ENCODE measurements at places on chromosomes 4 and X.
A peak's percentile ranks its signal among the peaks of the same experiment; 100 is the strongest.

DNA sequence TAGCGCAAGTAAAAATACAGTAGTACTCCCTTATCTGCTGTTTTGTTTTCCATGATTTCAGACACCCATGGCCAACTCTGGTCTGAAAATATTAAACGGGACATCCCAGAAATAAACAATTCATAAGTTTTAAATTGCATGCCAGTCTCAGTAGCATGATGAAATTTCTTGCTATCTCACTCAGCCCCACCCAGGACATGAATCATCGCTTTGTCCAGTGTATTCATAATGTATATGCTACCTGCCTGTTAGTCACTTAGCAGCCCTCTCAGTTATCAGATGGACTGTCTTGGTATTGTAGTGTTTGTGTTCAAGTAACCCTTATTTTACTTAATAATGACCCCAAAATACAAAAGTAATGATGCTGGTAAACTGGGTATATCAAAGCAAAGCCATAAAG is 158.2 kb upstream of the DDIT4L start:
- H3K36me3 ChIP-seq: no peaks in the 10 kb centered on the region
- no peak overlapping the region for H3K4me3 ChIP-seq
- H3K27me3 ChIP-seq: no peaks in the 10 kb centered on the region

DNA sequence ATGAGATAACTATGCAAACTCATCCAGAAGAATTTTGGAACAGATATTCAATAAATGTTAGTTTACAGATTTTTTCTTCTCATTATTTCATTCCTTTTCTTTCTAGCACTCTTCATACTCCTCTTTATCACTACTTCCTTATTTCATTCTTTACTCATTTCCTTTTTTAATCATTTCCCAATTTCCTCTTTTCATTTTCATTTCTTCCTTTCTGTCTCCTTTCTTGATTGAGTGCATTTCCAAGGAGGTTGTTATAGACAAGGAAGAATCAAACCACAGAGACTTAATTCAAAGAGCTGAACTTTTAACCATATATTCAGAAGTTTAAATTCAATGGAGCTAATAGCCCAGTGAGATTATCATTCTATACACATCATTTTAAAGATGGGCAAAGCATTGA is 600.7 kb downstream of the ARAP2 start:
- H3K4me1 ChIP-seq: no peaks in the 10 kb centered on the region
- no peak overlapping the region for H3K27ac ChIP-seq
- H3K27me3 ChIP-seq: no peaks in the 10 kb centered on the region
- no peak for DNase-seq

DNA sequence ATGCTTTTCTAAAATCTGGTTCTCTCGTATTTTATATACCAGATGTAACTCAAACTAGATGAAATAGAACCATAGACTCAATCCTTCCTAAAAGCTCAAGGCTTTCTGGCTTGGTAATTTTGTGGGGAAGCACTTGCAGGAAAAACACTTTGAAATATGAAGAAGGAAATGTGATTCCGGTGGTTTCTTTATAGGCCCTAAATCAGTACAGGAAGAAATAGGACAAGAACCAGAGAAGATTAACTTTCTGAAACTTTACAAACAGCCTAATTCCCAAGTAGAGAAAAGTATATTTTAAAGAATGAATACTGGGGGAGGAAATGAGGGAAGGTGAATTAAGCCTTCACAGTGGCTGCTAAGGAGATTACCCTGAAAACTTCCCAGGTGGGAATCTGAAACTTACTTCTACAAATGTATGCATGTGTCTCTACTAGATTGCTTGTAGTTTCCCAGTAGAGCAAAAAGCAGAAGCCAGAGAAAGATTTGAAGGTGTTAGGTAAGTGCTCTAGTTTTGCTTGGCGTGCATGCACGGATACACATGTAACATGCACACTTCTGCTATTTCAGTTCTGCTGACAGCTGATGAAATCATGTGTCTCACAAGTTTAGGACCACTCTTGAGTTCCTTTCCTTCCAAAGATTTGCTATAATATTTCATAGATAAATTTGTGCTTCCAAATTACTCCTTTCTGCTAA is 92.1 kb downstream of the AFF1 start:
- no peaks in the 10 kb centered on the region for H3K36me3 ChIP-seq
- peaks cover 51% of the 10 kb centered on the region for H3K4me1 ChIP-seq
- no peak overlapping the region for H3K27ac ChIP-seq
- DNase-seq: no peak
- no peak overlapping the region for H3K4me3 ChIP-seq

GRCh38 chr4:74433043-74433442 is 11.9 kb upstream of the AREG start:
- no peak overlapping the region for H3K4me3 ChIP-seq
- no peaks in the 10 kb centered on the region for H3K4me1 ChIP-seq
- H3K27me3 ChIP-seq: no peaks in the 10 kb centered on the region
- no peak for DNase-seq
- no peak overlapping the region for H3K27ac ChIP-seq

GRCh38 chr4:10002278-10002677 is 19.0 kb downstream of the SLC2A9 start:
- H3K4me3 ChIP-seq: no peak overlapping the region
- H3K27me3 ChIP-seq: no peaks in the 10 kb centered on the region
- no peak for DNase-seq
- H3K27ac ChIP-seq: peak overlapping the region; percentile 71
- peaks cover 15% of the 10 kb centered on the region for H3K4me1 ChIP-seq

DNA sequence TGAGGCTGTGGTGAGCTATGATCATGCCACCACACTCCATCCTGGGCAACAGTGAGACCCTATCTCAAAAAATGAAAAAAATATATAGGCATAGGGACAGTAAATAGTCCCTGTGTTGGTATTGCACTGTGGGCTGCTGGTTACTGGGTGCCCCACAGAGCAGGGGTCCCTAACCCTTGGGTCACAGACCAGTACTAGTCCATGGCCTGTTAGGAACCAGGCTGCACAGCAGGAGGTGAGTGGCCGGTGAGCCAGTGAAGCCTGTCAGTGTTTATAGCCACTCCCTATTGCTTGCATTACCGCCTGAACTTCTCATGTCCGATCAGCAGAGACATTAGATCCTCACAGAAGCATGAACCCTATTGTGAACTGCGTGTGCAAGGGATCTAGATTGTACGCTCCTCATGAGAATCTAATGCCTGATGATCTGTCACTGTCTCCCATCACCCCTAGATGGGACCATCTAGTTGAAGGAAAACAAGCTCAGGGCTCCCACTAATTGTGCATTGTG is 106.5 kb downstream of the TNIP2 start:
- no peak overlapping the region for H3K27ac ChIP-seq
- no peak overlapping the region for H3K4me3 ChIP-seq

- no peak for DNase-seq
- H3K27ac ChIP-seq: no peak overlapping the region
- peaks cover 5% of the 10 kb centered on the region for H3K36me3 ChIP-seq
- H3K27me3 ChIP-seq: no peaks in the 10 kb centered on the region
- H3K4me1 ChIP-seq: peaks cover 7% of the 10 kb centered on the region
Observed at GRCh38 chr4:182604161-182604622, 313.0 kb downstream of the DCTD start.

DNA sequence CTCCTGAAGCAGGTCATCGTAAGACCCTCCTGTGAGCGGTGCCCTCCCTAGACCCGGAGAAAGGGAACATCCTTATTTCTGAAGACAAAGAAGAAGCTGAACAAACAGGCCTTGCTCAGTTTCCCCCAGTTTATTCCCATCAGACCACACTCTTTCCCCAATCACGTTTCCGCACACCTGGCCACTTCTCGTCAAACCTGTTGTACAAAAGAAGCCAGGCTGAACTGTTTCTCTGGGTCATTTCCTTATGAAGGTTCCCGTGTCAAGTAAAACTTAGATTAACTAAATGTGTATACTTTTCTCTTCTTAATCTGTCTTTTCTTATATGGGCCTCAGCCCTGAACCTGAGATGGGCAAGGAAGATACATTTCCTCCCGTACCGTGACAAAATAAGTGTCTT is 111.6 kb upstream of the ENPP6 start:
- peaks cover 24% of the 10 kb centered on the region for H3K4me1 ChIP-seq
- DNase-seq: no peak
- H3K4me3 ChIP-seq: no peak overlapping the region
- H3K27ac ChIP-seq: peak overlapping the region; percentile 10
- H3K27me3 ChIP-seq: no peaks in the 10 kb centered on the region

DNA sequence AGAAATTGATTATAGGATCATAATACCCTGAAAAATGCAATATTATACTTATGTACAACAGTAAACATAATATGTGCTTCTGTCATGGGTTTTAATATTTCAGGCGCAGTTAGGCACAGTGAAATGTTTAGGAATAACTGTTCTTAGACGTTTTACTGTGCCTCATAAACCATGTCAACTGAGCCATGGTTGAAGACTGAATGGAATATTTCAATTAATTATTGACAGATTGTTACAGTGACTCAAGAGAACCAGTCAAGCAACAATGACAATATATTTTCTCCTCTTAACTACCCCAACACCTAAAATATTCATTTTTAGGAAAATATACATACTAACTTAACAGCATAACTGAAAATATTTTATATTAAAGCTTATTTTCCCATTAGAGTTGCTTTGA is 852.7 kb upstream of the FRG1 start:
- DNase-seq: no peak
- H3K36me3 ChIP-seq: no peaks in the 10 kb centered on the region
- no peaks in the 10 kb centered on the region for H3K27me3 ChIP-seq
- H3K4me1 ChIP-seq: peaks cover 16% of the 10 kb centered on the region
- H3K27ac ChIP-seq: no peak overlapping the region

DNA sequence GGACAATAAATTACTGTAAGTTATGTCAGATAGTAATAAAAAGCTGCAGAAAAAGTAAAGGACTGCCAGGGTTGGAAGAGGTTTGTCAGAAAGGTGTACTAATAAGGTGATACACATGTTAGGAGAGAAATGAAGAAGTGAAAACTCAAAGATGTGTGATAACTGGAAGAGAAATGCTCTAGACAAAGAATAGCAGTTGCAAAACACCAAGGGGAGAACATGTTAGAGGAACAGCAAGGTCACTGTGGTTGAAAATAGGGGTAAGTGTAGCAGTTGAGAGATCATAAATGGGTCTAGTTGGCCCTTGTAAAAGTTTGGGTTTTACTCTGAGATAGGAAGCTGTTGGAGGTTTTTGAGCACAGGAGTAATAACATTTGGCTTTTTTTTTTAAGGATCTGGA is 46.9 kb downstream of the HSPA4L start:
- H3K27ac ChIP-seq: no peak overlapping the region
- H3K4me1 ChIP-seq: no peaks in the 10 kb centered on the region
- no peaks in the 10 kb centered on the region for H3K27me3 ChIP-seq
- no peak overlapping the region for H3K4me3 ChIP-seq

DNA sequence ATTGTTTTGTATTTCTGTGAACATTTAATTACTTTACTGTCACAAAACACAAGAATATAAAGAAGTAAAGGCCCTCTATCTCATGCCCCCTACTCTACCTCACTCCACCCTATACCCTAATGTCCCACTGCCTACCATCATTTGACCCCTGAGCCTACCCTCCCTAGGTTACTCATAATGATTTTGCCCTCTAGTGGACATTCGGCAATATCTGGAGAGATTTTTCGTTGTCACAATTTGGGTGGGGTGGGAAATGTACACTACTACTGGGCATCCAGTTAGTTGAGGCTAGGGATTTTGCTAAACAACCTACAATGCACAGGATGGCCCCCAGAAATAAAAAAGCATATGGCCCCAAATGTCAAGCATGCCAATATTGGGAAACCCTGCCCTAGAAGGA is 10.2 kb downstream of the TEX13A start:
- no peak overlapping the region for H3K4me3 ChIP-seq
- DNase-seq: no peak
- no peaks in the 10 kb centered on the region for H3K4me1 ChIP-seq
- H3K27ac ChIP-seq: no peak overlapping the region
- H3K27me3 ChIP-seq: no peaks in the 10 kb centered on the region

DNA sequence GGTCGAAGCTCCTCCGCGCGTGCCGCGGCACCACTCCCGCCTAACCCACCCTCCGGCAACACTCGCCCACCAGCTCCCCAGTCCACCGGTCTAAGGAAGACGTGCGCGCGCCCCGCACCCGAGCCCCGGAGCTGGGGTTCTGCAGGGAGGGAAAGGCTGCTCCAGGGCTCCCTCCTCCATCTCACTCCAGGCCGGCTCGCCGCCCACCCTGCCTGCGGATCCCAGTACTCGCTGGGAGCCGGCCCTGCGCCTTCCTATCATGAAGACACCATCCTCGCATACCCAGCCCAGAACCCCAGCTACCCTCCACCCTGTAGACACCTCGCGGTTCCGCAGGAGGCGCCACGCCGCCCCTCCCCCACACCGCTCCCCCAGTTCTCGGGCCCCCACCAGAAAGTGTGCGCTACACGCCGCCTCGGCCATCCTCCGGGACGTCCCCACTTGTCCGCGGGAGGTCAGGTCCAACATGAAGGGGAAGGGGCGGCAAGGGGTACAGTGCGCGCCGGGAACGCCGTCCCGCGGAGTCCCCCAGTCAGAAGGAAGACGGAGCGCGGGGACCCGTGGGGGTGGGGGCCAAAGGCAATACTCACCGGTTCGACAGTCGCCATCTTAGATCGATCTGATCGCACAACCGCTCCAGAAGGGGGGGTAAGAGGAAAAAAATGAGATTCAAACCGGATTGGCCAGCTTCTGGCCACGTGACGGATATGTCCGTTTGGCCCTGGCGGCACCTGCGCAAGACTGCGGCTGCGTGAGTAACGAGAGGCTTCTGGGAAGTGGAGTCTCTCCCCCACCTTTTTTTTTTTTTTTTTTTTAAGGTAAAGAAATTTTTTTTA is at the start of gene EIF4E:
TSS of gene EIF4E (minus strand) at position 629 of the 836 bp plus-strand sequence. CDS start at position 608, 21 bp downstream.
- peaks cover 5% of the 10 kb centered on the region for H3K4me1 ChIP-seq
- peaks cover 7% of the 10 kb centered on the region for H3K36me3 ChIP-seq
- H3K27me3 ChIP-seq: no peaks in the 10 kb centered on the region
- peak within 1 kb of the TSS; percentile 95 for H3K27ac ChIP-seq

DNA sequence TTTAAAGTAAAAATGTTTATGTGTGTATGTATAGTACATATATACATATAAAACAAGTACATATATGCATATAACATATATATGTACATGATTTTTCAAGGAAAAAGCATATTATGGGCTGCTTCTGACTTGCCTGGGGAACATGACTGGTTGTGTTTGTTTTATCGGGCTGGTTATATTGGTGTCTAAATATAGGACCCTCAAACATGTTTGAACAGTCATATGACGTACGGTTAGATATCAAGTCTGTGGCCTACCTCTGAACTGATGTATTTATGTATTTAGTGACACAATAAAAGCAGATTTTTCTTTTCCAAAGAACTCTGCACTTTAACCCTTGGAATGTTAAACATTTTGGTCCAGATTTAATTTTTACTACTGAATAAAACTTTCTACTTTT is 37.9 kb upstream of the ARSD start:
- H3K4me1 ChIP-seq: peaks cover 30% of the 10 kb centered on the region
- no peak overlapping the region for H3K4me3 ChIP-seq
- DNase-seq: no peak

- no peaks in the 10 kb centered on the region for H3K36me3 ChIP-seq
- no peak for DNase-seq
- peaks cover 4% of the 10 kb centered on the region for H3K4me1 ChIP-seq
- H3K27ac ChIP-seq: no peak overlapping the region
- H3K27me3 ChIP-seq: peaks cover 47% of the 10 kb centered on the region
Observed at GRCh38 chr4:80312124-80312523, 23.4 kb upstream of the CFAP299 start.

DNA sequence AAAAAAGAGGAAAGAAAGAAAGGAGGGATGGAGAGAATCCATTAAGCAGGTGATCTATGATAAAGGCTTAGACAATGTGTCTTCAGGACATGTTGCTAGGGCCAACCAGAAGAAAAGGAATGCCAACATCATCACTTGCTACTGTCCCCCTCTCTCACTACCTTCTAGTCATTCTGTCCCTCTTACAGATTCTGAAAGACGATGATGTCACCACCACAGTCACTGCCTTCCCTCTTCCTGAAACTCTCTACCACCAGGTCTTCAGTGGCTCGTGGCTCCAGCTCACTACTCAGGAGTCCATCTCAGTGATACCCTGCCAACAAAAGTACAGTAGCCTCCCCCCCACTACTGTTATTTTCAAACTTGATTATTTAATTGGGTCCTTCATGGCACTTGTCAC is 64.0 kb downstream of the KCNIP4 start:
- no peaks in the 10 kb centered on the region for H3K4me1 ChIP-seq
- H3K27ac ChIP-seq: no peak overlapping the region
- H3K4me3 ChIP-seq: no peak overlapping the region

Measured in progenitor cell of endocrine pancreas (in vitro differentiated cells).